ENCODE measurements at places on chromosomes 16 and 17. TPM values are rescaled to one million over a fixed set of nuclear protein-coding genes. Genes with fewer than 3 reads are reported as not detected.

The OTOA gene
- total RNA-seq: not detected

DNA sequence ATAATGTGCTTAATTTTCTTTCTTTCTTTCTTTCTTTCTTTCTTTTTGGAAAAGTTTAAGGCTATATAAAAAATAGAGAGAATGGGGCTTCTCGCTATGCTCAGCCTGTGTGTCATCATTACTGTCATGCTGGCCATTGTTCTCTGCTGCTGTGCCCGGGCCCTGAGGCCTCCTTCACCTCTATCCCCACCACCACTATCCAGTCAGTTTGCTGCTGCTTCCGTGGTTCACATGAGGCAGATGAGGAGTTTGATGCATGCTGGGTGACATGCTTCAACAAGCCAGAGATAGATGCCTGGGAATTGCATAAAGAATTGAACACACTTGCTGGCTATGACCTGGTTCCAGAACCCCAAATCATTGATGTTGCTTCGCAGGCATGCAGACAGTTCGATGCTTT lies 36.3 kb downstream of the PITPNC1 start:
- H3K36me3 ChIP-seq: peaks cover 10% of the 10 kb centered on the region
- no peaks in the 10 kb centered on the region for H3K27me3 ChIP-seq
- no peak overlapping the region for H3K4me3 ChIP-seq
- DNase-seq: no peak
- no peak overlapping the region for H3K27ac ChIP-seq
- no peaks in the 10 kb centered on the region for H3K4me1 ChIP-seq

- H3K36me3 ChIP-seq: no peaks in the 10 kb centered on the region
- H3K27me3 ChIP-seq: peaks cover 4% of the 10 kb centered on the region
- no peak for DNase-seq
- peaks cover 5% of the 10 kb centered on the region for H3K4me1 ChIP-seq
- H3K4me3 ChIP-seq: peak overlapping the region; percentile 20
Observed at GRCh38 chr17:81565231-81565630, 13.1 kb upstream of the FAAP100 start.

DNA sequence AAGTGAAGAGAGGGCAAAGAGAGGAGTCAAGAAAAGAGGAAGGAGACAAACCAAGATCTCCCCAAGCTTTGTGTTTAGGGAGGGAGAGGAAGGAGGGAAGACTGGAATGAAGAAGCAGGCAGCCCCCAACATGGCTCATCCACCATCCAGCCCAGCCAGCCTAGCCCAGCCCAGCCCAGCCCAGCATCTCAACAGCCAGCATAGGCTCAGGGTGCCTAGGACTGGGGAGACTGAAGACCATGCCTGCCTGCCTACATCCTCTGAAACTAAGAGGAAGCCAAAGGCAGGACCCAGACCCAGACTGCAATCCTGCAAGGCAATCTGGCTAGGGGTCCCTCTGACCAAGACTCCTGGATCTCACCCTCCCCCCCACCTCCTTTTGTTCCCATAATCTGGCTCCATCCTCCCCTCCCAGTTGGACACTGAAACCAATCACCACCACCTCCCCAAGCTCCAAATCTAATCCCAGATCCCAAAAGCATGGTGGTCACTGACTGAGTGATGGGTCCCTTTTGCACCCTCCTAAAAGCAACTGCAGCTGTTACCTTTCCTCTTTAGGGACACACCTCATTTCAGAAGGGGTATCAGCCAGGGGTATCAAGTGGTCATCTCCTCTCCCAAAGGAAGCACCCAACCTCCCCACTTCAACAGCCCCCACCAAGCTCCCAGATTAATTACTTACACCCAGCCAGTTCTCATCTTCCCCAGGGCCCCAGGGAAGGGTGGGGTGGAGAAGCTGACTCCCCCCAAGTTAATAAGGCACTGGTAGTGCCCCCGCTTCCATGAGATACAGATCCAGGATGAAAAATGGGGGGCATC lies 1.2 kb downstream of the HDAC5 start:
- DNase-seq: no peak
- H3K36me3 ChIP-seq: no peaks in the 10 kb centered on the region
- H3K4me1 ChIP-seq: peaks cover 44% of the 10 kb centered on the region
- H3K4me3 ChIP-seq: peak overlapping the region; percentile 97
- peak overlapping the region; percentile 96 for H3K27ac ChIP-seq
- peaks cover 6% of the 10 kb centered on the region for H3K27me3 ChIP-seq

DNA sequence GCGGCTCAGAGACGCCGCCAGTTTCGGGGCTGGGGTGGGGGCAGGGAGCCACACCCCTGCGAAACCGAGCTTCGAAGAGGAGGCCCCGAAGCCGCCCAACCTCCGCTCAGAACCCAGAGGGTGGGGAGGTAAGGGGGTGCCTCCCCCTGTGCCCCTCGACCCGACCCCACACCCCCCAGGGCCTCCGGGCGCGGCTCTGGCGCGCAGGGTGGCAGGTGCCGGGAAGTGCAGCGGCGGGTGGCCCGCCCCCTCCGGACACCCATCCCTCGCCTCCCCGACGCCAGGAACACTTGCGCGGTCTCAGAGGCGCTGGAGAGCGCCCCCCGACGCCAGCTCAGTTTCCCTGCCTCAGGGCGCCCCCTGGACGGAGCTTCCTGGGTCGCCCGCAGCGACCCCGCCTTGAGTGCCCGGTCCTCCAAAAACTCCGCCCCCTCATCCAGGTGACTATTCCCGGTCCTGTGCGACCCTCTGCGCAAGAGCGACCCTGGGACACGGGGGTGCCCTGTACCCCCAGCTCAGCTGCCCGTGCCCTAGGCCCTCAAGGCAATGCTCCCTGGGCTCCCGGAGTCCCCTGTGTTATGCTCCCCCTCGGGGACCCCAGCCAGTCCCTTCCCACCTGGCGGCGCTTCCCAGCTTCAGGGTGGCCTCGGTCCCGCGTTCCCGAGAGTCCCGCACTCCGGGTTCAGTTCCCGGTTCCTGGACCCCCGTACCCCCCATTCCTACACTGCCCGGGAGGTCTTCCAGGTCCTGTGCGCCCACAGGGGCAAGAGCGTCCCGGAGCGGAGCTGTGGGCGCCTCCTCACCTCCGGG lies 562 bp downstream of the PPL start:
- peaks cover 7% of the 10 kb centered on the region for H3K4me1 ChIP-seq
- no peak overlapping the region for H3K27ac ChIP-seq
- H3K36me3 ChIP-seq: no peaks in the 10 kb centered on the region
- DNase-seq: peak; percentile 43
- H3K27me3 ChIP-seq: peaks cover 11% of the 10 kb centered on the region

- H3K4me1 ChIP-seq: peaks cover 20% of the 10 kb centered on the region
- no peak overlapping the region for H3K4me3 ChIP-seq
- peaks cover 1% of the 10 kb centered on the region for H3K27me3 ChIP-seq
- no peak for DNase-seq
- no peaks in the 10 kb centered on the region for H3K36me3 ChIP-seq
Observed at GRCh38 chr16:4513086-4513860, 25.3 kb downstream of the CDIP1 start.

- H3K36me3 ChIP-seq: no peaks in the 10 kb centered on the region
- no peak overlapping the region for H3K4me3 ChIP-seq
- DNase-seq: peak; percentile 8
- H3K27ac ChIP-seq: no peak overlapping the region
- H3K27me3 ChIP-seq: peaks cover 7% of the 10 kb centered on the region
Observed at GRCh38 chr17:77793971-77794235, 164.6 kb upstream of the TNRC6C start.

DNA sequence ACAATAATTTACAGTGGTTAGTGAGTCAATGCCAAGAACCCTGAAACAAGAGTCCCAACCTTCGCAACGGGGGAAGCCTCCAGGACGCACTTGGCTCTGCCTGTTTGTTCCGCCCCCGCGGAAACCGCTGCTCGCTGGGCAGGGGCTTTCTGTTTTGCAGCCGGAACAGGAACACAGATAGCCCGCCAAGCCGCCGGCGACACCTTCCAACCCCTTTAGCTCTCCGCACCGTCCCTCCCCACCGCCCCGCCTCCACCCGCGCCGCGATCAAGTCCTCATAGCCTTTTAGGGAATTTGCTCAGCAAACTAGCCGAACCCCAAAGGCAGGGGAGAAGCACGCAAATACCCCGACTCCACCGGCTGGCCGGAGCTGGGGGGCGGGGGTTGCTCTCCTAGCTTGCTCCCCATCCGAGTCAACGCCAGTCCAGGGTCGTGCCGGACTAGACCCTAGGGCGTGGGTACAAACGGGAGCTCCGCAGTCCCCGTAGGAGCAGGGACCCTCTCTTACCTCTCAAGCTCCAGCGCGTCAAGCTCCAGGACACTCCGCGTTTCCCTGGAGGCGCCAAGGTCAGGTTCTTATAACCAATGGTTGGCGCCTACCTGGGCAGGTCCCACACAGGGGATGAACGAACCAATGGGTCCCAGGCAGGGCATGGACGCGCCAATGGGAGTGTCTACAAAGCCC lies at the start of gene SLFN13:
TSS of gene SLFN13 (minus strand) at position 553 of the 685 bp plus-strand sequence. CDS start 3,086 bp downstream, outside the sequence.
- peaks cover 5% of the 10 kb centered on the region for H3K4me1 ChIP-seq
- H3K4me3 ChIP-seq: peak within 1 kb of the TSS; percentile 75
- H3K27me3 ChIP-seq: peaks cover 23% of the 10 kb centered on the region
- no peaks in the 10 kb centered on the region for H3K36me3 ChIP-seq

The TLCD2 gene
- 0.96 TPM for total RNA-seq

GRCh38 chr16:81639931-81640680 lies 139.0 kb upstream of the PLCG2 start:
- no peak for DNase-seq
- H3K4me1 ChIP-seq: peaks cover 50% of the 10 kb centered on the region
- H3K36me3 ChIP-seq: no peaks in the 10 kb centered on the region
- peak overlapping the region; percentile 83 for H3K27ac ChIP-seq

GRCh38 chr16:82641336-82641984 lies 14.7 kb downstream of the CDH13 start:
- peaks cover 2% of the 10 kb centered on the region for H3K27me3 ChIP-seq
- peaks cover 14% of the 10 kb centered on the region for H3K4me1 ChIP-seq
- no peak for DNase-seq

The ARL5C gene
- not detected for total RNA-seq

The LDHD gene
- total RNA-seq: not detected

The MYH3 gene
- 2.1 TPM for total RNA-seq

The DVL2 gene
- total RNA-seq: 79.1 TPM

The GP1BA gene
- total RNA-seq: 0.47 TPM

DNA sequence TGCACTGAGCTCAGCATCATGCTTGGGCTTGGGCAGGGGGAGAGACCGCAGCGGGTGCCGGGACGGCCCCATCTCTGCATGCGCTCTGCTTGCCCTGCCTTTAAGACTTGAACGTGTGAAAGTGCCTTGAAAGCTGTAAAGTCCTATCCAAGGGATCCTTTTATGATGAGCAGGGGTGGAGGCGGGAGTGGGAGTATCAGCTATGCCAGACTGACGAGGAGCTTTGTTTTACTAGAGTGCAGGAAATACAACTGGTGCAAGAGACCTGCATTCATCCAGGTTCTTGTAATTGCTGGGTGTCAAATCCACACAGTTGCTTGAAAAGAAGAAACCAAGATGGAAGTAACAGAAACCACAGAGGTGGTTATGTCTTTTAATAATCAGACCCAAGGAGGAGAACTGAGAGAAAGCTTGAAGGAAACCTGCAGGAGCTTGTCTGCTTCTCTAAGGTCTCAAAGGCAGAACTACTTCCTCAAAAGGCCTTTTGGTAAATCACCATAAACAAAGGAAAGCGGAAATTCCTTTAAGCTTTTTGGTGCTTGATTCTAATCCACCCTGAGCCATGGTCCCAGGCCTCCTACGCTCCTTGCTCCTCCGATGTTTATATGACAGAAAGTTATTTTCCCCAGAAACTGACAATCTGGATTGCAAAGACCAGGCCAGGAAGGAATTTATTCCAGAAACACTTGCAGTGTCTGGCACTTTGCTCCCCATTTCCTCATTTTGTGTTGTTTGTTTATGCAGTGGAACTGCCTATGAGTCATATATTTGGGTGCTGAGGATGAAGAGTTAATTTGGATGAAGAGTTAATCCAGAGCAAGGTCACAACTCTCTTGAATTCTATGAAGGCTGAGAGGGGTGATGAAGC lies 51.3 kb upstream of the FBXO47 start:
- no peaks in the 10 kb centered on the region for H3K36me3 ChIP-seq
- no peaks in the 10 kb centered on the region for H3K4me1 ChIP-seq
- no peak overlapping the region for H3K4me3 ChIP-seq
- no peaks in the 10 kb centered on the region for H3K27me3 ChIP-seq
- no peak for DNase-seq

The CD300H gene
- not detected for total RNA-seq

GRCh38 chr17:30824002-30824355 lies 513 bp downstream of the CRLF3 start:
- H3K36me3 ChIP-seq: no peaks in the 10 kb centered on the region
- peaks cover 2% of the 10 kb centered on the region for H3K27me3 ChIP-seq
- peak overlapping the region; percentile 96 for H3K4me3 ChIP-seq
- peak overlapping the region; percentile 56 for H3K27ac ChIP-seq

Measured in glutamatergic neuron (in vitro differentiated cells).